Activated naive CD4-positive, alpha-beta T cell treated with anti-CD3 and anti-CD28 coated beads, Interleukin-2, amount 10 ng/mL, durations not matched to agents 5 hours and 36 hours (primary cell): ENCODE measurements at places on chromosomes 16 and 17. TPM values are rescaled to one million over a fixed set of nuclear protein-coding genes. Genes with fewer than 3 reads are reported as not detected.

CYBA gene
- 543 TPM for total RNA-seq

HBA1 gene
- not detected for total RNA-seq

GNG13 gene
- total RNA-seq = not detected

VPS35 gene
- total RNA-seq = 88.0 TPM

METTL22 gene
- 21.3 TPM for total RNA-seq

ROGDI gene
- 10.7 TPM for total RNA-seq

CD7 gene
- 240 TPM for total RNA-seq

OR1F1 gene
- total RNA-seq = not detected

CYB5B gene
- 137 TPM for total RNA-seq

RHBDL1 gene
- total RNA-seq = 1.3 TPM

ZNF232 gene
- total RNA-seq = 11.0 TPM
